Daoy (cell line): ENCODE measurements at places on chromosomes 6 and 20. TPM values are rescaled to one million over a fixed set of nuclear protein-coding genes. Genes with fewer than 3 reads are reported as not detected.

Gene MYH7B
- total RNA-seq: not detected in 2 replicates

Gene CD93
- under 0.01 TPM in 1 of 2 replicates, not detected in the other for total RNA-seq

Gene RBBP9
- 18.4 and 24.7 TPM in 2 replicates for total RNA-seq

GRCh38 chr6:19362396-19362795 lies 474.8 kb upstream of the ID4 start:
- no peak for DNase-seq

DNA sequence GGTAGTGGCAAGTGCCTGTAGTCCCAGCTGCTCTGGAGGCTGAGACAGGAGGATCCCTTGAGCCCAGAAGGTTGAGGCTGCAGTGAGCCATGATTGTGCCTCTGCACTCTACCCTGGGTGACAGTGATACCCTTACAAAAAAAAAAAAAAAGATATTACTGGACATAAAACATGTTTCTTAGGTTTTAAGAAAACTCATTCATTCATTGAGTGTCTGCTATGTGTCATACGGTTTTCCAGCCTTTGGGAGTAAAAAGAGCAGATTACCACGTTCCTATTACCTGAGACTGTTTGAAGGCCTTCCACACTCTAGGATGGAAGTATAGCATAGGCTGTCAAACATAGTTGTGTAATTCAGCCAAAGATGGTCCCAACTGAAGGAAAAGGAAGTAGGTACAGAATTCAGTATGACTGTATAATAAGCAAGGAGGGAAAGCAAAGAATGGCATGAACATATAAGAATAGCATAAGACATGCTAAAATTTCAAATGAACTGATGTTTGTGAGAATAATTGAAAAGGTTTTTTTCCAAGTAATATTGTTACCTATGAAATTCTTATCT lies 22.0 kb downstream of the STXBP5 start:
- DNase-seq: no peak

- DNase-seq: no peak
These were observed 127.9 kb upstream of the FOXO3 start for GRCh38 chr6:108432792-108433191.

GRCh38 chr6:767755-768512 lies 75.0 kb upstream of the EXOC2 start:
- no peak for DNase-seq

DNA sequence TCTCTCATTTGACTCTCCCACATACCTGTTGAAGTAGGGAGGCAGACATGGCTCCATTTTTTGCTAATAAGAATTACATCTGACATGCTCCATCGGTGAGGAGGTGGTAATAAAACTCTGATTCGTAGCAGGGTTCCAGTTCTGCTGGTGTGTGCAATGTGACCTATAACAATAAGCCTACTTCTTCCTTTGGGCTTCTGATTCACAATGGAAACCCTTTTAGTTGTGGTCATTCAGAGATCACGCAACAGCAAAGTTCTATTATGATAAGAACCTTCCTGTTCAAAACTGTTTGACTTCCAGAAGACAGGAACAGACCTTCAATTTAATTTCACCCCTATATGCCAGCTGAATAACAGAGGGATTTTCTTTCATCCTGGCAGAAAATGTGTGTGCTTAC lies 31.4 kb upstream of the GSTA4 start:
- DNase-seq: no peak

DNA sequence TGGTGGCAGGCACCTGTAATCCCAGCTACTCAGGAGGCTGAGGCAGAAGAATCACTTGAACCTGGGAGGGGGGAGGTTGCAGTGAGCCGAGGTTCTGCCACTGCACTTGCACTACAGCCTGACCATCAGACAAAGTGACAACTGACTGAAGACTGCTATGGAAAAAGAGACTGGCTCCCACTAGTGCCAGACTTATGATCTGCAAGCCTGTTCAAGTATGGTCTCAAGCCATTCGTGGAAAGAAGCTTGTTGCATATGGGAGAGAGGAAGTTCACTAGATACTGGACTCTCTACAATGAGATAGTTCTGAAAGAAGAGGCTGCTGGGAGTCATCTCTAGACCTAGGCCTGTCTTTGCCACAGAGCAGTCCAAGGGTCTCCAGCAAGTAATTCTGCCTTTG lies 26.7 kb downstream of the MDN1 start:
- peak; percentile 4 for DNase-seq

- DNase-seq: peak; percentile 48
These were observed 43.1 kb upstream of the NAA20 start for GRCh38 chr20:19973961-19974629.

Gene FAM209B
- total RNA-seq: not detected in 2 replicates

DNA sequence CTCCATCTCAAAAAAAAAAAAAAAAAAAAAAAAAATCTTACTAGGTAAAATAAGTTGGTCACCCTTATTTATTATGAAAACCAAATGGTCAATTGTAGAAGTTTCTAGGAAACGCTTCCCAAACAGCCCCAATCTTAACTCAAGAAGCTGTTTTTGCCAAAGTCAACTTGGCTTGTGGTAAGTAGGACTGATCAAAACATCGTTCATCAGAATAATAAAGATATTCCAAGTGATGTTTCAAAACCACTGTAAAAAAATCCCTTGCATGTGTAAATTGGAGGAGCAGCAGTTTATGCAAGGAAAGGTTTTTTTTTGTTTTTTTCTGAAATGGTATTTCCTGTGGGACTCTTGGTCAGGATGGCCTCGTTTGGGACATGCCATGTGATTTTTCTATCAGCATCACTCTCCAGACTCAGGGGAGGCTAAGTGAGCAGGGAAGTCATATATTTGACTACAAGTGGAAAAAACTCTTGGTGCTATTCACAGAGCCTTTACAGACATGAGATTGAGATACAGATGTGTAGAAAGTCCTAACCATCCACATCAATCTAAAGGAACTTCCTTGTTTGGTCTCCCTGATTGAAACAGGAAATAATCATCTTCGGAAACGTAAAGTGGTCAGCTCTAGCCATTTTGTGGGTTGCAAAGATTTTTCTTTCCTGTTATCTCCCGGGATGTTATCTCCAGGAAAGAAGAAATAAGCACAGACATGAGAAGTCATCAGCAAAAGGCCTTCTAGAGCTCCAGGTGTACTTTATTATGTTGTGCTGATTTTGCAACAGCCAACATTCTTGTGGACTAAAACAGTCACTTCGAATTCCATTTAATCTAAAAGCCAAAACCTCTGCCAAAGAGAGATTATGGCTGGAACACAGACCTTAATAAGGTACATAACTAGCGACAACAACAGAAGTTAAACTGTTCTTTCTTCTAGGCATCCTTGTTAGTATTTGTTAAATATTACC lies 177.8 kb downstream of the EDN1 start:
- DNase-seq: no peak

- no peak for DNase-seq
These were observed 67.1 kb downstream of the EDN1 start for GRCh38 chr6:12356983-12357972.

Gene CST5
- total RNA-seq: not detected in 2 replicates

DNA sequence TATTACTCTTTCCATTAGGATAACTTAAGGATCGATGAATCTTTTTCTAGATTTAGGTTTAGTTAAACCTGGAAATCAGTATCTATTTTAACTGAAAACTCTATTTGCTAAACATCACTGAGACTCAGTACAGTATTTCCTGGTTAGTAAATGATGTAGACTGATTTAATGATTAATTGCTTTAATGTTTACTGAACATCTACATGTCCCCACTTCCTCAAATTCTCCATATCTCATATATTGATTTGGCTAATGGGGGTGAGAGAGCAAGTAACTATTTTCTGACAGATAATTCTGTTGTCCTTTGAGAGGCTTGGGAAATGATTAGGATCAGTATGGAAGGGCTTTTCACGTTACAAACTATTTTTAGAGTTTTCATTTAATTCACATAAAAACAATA lies 10.3 kb downstream of the MKKS start:
- no peak for DNase-seq

DNA sequence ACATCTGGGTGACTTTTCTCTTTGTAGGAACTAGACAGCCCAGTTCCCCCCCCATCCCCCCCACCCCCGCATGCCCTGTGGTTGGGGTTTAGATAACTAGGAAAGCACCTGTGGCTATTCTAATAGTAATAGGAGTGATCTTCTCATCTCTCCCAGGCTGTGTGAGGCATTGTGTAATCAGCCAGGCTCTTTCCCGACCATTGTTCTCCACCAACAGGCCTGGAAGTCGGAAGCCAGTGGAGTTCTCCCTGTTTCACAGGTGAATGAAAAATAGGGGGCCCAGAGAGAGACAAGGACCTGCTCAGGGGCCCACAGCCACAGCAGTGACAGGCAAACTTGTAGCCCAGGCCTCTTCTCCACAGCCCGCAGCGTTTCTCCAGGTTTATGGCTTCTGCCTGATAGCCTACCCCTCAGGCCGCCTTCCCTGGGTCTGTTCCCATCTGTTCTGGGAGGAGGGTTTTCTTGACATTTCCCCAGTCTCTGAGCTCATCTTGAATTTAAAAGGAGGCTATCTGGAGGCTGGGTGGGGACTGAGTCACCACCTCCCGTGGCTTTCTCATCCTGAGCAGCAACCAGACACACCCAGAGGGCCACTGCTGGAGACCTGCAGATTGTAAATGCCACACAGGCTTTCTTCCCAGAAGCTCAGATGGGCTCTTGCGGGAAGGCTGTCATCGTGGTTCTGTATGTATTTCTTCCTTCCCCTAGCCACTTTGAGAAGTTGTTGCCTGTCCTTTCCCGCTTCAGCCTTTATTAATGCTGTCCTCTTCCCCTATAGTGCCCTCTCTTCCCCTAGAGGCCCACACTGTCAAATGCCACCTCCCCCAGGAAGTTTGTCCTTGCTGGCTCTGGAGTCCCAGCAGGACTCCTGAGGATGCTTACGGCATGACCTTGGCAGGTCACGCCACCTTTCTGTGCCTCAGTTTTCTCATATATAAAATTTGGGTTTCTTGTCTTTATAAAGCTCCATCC lies 75.9 kb upstream of the MYL9 start:
- peak; percentile 94 for DNase-seq

Gene CST11
- total RNA-seq: not detected in 2 replicates

DNA sequence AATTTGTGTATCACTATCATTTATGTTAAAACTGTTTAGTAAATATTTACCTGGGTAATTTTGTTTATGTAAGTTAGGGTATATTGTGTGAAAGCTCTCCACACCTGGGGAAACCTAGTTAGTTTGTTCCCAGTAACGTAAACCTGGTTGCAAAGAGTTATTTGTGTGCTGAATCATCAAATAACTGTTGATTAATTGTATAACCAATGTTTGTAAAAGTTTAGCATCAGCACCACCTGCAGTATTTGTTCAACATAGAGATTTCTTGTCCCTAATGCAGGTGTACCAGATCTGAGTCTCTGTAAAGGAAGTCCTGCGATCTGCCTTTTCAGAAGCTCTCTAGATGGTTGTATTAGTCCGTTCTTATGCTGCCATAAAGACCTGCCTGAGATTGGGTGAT lies 440.4 kb downstream of the COL12A1 start:
- no peak for DNase-seq

GRCh38 chr20:20065361-20065760 lies 13.0 kb downstream of the CFAP61 start:
- DNase-seq: no peak

GRCh38 chr6:40778196-40778595 lies 191.0 kb upstream of the LRFN2 start:
- peak; percentile 43 for DNase-seq

Gene VSX1
- not detected in 2 replicates for total RNA-seq

DNA sequence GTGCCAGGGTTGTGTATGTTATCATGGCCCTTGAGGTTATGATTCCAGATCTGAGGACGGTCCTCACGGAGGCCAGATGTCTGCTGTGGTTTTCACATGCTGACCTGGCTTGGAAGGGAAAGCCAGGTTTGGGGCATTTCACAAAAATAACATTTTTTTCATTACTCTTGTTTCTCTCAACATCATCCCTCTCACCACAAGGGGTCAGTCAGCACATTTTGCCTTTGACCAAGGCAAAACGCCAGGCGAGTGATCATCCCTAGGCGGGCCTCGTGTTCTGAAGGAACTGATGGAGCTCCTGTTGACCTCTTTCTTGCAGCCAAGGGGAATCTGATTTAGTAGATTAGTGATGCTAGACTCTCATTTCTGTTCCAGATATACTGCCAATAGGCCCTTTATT lies 133.5 kb downstream of the TBC1D7 start:
- DNase-seq: peak; percentile 51

Gene PPP1R18
- 71.6 and 77.5 TPM in 2 replicates for total RNA-seq

- no peak for DNase-seq
These were observed 17.3 kb downstream of the TREM1 start for GRCh38 chr6:41269166-41269565.

Gene MRPL18
- 223 and 254 TPM in 2 replicates for total RNA-seq

Gene TPD52L1
- 4.9 and 6.4 TPM in 2 replicates for total RNA-seq

- DNase-seq: peak; percentile 93
These were observed at the start of gene SNHG17 for GRCh38 chr20:38434770-38435554. Gene SNHG17, minus strand, starts transcription at chr20:38435328.

Gene BMP2
- total RNA-seq: 1.8 and 2.5 TPM in 2 replicates

GRCh38 chr20:37762716-37763485 lies 69.1 kb downstream of the CTNNBL1 start:
- no peak for DNase-seq

DNA sequence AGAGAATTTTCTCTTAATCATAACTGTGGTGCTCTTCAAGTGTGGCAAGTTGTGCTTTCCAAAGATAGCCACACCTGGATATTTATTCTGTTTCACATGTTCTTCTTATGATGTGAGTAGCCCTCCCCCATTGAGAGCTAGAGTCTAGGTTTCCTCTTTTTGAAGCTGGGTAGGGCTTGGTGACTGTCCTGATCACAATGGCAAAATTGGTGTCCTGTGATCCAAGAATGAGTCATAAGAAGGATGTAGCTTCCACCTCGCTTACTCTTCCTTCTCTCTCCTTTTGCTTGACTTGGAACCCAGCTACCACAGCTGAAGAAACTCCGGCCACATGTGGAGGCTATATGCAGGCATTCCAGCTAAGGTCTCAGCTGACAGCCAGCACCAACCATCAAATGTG lies 7.4 kb upstream of the IGF2R start:
- DNase-seq: peak; percentile 25

Gene UBE2C
- 167 and 200 TPM in 2 replicates for total RNA-seq

GRCh38 chr6:55405474-55406235 lies 78.4 kb downstream of the GFRAL start:
- DNase-seq: no peak

GRCh38 chr6:30446259-30446658 lies 43.0 kb upstream of the HLA-E start:
- DNase-seq: no peak

DNA sequence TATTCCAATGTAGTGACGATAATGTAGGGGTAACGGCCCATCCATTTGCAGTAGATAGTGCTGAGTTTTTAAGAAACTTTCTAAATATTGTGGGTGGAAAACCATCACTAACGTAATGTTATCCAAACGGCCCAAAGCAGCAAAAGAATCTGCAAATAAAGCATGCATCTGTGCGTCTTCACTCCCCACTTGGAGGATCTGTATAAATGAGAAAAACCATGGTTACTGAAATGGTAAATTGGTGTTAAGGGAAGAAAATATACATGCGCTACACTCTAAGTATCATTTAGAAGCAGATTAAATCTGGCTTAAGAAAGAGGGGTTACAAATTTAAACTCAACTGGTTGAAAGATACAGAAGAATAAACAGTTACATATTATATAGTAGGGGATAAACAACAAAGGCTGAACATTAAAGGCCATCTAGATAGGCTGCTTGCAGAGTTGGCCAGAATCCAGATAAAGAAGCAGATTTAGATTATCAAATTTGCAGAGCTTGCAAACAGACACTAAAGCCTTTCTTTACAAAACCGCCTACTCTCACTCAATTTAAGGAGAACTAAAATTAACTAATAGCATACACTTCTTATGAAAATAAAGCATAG lies 93.3 kb downstream of the SESN1 start:
- no peak for DNase-seq

- DNase-seq: peak; percentile 5
These were observed 52.1 kb downstream of the BMP2 start for GRCh38 chr20:6819599-6819998.

- no peak for DNase-seq
These were observed 12.5 kb upstream of the PANK2 start for GRCh38 chr20:3876676-3877075.
